Amygdala (tissue), 56 donors: ENCODE measurements at places on chromosomes 1 and 21.

GRCh38 chr1:85943526-85943925, 213.0 kb downstream of the COL24A1 start:
- no peak for DNase-seq

DNA sequence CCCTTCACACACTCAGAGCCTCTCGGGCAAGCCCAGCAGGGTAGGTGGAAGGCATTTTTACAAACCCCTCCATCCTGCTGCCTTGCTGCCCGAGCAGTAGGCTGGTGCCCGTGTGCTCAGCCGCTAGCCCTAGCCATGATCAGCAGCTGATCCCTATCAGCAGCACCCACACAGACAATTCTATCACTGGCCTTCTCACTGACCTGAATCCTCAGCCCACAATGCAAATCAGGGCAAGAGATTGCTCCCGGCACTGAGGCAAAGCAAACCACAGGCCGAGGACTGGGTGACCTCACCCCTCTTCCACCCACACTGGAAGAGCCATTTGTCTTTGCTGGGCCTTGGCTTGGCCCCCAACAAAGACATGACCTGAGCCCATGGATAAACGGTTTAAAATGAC, 895 bp upstream of the PDZK1 start:
- DNase-seq: no peak

GRCh38 chr1:16258591-16259135, 21.7 kb upstream of the CPLANE2 start:
- no peak for DNase-seq

DNA sequence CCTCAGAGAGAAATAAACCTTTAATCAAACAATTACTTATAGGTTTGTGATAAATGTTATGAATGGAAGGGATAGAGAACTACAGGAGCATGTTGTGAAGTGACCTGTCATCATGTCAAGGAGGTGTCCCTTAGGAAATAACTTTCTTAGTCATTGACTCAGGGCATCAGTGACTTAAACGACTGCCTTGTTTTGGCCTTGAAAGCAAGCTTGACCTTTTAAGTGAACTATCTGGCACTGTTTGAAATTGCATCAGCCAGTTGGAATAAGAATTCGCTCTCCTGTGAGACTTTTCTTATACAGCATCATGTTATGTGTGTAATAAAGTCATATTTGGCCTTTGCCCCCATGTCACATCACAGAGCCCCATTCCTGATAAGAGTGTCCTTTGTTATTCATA, 30.9 kb downstream of the LRRC8B start:
- no peak for DNase-seq

GRCh38 chr1:2399890-2400575, 8.4 kb downstream of the RER1 start:
- DNase-seq: no peak

- DNase-seq: no peak
Measured at GRCh38 chr1:6152882-6153281, 27.2 kb downstream of the CHD5 start.

DNA sequence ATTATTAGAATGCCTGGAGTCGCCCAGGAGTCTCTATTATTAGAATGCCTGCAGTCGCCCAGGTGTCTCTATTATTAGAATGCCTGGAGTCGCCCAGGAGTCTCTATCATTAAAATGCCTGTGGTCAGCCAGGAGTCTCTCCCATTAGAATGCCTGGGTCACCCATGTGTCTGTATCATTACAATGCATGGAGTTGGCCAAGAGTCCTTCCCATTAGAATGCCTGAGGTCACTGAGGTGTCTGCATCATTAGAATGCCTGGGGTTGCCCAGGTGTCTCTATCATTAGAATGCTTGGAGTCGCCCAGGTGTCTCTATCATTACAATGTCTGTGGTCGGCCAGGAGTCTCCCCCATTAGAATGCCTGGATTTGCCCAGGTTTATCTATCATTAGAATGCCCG, 66.9 kb downstream of the RNF187 start:
- no peak for DNase-seq

GRCh38 chr1:158027508-158027907, 34.1 kb downstream of the KIRREL1 start:
- no peak for DNase-seq

- no peak for DNase-seq
Measured at GRCh38 chr1:59057211-59057694, 239.6 kb upstream of the FGGY start.

GRCh38 chr1:172497230-172497629, 35.7 kb upstream of the SUCO start:
- no peak for DNase-seq
